B cell (primary cell): ENCODE measurements at places on chromosomes 2 and 18.

DNA sequence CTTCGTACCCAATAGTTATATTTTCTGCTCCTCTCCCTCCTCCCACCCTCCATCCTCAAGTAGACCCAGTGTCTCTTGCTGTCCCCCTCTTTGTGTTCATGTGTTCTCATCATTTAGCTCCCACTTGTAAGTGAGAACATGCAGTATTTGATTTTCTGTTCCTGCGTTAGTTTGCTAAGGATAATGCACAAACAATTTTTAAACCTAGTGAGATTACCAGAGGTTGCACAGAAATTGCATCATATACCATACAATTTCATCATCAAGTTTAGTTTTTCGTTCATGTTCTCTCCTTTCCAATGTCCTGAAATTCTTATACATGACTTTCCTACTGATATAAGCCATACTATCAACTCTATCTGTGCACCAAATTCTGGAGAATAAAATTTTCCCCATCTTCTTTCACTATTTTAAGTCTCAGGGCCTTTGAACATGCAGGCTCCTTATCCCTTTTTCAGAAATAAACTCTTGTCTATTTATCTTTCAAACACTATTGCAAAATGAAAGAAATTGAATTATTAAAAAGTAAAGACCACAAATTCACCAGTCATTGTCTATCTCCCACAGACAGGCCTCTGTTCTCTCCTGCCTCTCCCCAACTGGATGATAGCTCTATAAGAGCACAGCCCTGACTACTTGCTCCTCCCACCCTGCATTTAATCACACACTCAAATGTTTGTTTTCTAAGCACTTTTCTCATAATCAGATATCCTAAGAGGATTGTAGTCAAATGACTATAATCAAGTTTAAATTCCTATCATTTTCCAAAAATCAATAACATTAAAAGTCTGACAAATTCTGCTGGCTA, 27.2 kb upstream of the B4GALT6 start:
- no peak for DNase-seq

DNA sequence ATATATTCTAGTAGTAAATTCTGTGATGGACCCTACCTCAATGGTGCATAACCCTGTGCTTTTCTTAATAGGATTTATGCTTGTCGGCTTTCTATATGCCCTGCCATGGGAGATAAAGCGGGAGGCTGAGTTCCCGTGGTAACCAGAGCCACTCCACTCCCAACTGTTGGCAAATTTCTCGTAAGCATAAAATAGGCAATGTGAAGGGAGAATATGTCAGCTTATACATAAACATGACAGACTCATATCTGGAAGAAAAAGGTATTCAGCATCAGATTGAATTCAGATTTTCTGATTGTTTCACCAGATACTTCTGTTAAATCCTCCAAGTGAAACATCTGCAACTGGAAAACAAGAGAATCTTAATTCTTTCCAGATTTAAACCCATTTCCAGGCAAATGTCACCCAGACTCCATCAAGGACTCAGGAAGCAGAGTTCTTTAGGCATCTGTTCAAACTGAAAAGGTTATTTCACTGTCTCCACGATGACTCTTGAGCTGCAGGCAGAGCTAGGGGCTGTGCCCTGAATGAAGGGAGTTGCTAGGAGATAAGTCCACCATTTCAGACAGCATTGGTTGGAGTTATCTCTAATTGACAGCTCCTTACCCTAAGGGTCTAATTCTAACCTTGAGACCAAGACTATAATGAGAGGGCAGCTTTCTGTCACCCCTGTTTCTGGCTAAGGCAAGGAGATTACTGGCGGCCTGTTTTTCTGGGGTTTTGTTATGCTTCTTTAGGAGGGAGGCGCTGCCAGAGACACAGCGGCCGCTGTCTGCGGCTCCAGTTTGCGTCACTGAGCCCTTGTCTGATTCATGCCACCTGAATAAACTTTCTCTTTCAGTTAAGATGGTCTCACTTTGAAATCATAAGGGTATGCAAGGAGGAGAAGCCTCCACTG, 381.3 kb downstream of the SOX11 start:
- no peak for DNase-seq

GRCh38 chr18:77000527-77000926, 132.1 kb downstream of the MBP start:
- peak; percentile 70 for DNase-seq

DNA sequence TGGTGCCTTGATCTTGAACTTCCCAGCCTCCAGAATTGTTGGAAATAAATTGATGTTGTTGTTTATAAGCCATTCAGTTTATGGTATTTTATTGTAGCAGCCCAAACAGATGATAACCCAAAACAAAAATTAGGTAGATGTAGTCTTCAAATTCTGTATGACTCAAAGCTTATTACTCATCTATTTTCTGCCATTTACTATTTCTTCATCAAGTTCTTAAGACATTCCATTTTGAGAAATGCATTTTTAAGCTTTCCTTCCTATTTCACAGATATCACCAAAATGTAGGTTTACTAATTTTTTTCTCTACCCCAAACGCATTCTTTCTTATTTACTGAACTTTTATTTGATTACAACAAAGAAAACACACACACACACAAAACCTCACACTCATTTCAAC, 148.2 kb downstream of the RND3 start:
- no peak for DNase-seq

DNA sequence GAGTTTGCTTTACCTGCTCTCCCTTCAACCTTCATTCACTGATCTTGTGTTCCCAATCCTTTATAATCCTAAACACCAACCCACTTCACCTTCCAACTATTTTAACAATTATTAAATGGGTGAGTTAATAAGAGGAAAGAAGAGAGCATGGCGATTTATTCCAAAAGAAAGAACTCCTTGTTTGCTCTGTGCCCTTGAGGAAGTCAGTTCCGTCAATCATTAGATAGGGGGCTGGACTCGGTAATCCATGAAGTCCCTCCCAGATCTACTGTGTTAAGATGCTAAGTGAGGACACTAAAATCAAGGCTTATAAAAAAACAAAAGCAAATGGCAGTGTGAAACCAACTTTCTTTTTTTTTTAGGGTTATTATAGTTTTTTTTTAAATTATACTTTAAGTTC, 589.9 kb downstream of the XIRP2 start:
- no peak for DNase-seq

DNA sequence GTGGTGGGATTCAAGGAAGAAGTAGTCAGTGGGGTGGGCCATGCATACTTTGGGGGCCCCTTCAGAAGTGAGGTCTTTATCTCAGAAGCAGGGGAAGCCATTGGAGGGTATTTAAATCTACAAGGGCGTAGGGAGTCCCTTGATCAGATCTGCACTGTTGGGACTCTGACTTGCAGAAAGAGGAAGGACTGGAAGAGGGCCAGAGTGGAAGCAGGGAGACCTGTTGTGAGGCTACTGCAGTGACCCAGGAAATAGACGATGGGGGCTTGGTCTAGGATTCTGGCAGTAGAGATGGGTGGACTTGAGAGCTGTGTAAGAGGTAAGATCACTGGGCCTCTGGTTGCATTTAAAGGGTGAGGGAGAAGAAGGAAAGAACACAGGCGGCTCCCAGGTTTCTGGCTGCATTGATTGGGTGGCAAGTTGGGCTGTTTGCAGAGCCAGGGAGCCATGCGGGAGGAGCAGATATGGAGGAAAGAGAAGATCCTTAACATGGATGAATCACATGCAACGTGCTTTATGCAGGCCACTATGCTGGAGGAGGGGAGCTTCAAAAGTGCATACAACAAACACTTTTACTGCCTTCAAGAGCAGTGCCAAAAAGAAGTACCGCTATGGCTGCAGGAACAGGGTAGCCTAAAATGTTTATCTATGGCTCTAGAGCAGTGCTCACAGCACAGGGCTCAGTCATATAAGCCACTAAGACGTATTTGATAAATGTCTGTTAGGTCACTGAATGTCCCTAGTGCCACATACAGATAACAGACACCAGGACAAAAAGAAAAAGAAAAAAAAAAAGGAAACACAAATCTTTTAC, 2.3 kb downstream of the SFXN5 start:
- no peak for DNase-seq

DNA sequence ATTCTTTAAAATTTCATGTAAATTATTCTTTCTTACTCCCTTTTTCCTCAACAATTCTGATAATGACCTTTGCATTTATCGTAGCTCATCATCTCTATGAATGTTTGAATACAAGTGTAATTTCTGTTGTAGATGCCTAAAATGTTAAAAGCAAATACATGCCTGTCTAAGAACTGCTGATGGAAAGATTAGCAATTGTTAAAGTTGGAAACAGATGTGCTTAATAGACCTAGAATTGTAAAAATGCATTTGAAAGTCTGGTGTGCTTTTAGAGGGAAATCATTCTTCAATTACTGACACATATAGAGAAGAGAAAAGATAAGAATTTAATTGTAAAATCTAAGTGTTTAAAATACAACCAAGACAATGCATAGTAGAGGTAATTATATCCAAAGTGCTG, 50.4 kb downstream of the CCDC102B start:
- no peak for DNase-seq

DNA sequence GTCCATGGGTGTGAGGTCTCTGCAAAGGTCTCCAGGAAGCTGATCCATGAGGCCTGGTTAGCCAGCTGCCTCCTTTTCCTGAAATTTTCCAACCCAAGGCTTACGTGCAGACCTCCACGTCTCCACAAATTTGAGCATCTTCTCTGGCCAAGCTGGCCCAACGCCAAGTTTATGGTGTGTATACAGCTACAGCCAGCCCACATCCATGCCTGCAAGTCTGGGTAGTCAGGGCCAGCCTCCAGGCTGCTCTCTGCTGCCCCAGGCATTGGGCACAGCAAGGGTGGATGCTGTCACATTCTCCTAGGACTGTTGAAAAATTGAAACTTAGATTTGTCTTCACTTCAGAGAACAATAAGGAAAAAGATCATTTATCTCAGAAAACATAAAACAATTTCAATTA, 525.5 kb upstream of the CHAC2 start:
- DNase-seq, result no peak

- DNase-seq, result no peak
These were observed 51.0 kb upstream of the ZNF516 start for GRCh38 chr18:76546088-76546435.

- DNase-seq, result no peak
These were observed 34.3 kb downstream of the ADD2 start for GRCh38 chr2:70733646-70734180.

GRCh38 chr2:98702127-98702802, 28.7 kb downstream of the MGAT4A start:
- DNase-seq, result no peak

- DNase-seq, result no peak
These were observed 443.2 kb upstream of the ID2 start for GRCh38 chr2:8238521-8239230.

DNA sequence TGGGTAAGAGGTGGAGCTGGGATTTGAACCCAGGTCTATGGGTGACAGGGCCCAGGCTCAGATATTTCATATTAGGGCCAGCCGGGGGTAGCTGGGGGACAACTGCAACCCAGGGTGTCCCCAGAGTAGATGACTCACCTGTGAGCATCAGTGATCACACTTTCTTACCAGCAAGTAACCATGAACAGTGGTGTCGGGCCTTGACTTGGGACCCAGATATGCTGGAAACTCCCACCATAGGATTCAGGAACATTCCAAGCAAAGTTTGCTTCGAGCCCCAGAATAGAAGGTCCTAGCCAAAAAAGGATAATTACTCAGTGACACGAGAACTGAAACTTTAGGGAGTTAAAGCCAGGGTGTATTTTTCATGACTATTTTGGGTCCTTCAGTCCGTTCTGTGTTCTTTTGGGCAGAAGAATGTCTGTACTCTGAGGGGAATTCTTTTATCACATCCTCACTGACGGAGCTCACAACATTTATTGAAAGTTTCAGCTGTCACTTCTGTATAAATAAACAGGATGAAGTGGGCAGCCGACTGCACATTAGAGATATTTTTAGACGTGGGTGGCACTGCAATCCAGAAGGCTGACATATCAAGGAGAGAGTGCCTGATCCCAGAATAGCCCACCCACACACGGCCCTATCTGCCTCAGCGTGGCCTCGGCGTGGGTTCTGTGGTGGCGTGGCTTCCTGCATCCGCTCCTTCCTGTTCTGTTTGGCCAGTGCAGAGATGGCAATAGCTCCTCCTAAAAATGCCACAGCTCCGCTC, 45.6 kb downstream of the RAMP1 start:
- no peak for DNase-seq

DNA sequence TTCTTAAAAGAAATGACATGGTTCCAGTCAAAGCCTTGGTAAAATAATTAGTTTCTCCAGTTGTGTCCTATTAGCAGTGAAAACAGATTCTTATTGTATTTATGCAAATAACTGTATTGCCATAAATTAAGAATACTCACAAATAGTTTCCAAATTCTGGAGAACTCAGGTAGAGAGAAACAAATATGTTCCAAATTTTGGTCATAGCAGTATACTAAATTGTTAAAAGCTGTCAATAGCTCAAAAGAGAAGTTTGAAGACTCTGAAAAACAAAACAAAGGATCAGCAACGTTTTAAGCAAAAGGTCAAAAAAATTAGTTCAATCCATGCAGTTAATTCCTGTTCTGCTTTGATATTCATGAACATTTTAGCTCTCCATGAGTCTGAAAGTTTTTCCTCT, 25.5 kb downstream of the ELMOD3 start:
- DNase-seq, result no peak

DNA sequence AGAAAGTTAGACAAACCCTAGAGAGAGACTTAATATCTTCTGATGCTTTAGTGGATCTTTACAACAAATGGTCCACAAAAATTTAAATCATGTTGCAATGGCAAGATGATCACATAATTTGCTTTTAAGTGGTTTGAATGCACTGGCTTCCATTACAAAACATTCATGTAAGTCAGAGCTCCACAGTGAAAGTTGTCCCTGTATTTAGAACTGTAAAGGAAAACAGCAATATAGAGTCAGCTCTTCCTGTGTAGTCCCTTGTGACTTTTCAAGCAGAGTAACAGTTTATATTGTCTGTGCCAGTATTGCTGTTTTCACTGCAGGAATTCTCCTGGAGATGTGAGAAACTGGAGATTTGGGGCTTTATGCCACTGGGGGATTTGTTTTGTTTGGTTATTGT, 77.7 kb downstream of the MEIS1 start:
- no peak for DNase-seq

DNA sequence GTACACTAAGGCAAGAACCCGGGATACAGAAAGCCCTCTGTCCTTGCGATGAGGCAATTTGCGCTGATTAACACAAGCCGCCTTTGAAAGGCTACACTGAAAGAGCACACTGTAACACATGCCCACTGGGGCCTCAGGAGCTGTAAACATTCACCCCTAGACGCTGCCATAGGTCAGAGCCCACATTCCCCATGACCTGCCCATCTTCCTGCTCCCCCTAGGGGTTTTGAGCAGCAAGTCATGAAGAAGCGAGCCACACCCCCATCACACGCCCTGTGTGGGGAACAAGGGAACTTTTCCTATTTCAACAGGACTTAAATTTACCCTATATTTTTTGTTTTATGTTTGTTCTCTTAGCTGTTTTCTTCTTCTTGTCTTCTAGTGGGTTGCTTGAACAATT, 47.8 kb upstream of the SLC4A10 start:
- DNase-seq, result no peak

GRCh38 chr2:160301420-160301819, 101.3 kb upstream of the ITGB6 start:
- no peak for DNase-seq

GRCh38 chr2:168920504-168921157, 19.5 kb downstream of the G6PC2 start:
- peak; percentile 47 for DNase-seq
